ENCODE measurements at places on chromosomes 4 and X.

- DNase-seq = no peak
Observed at GRCh38 chr4:144575181-144575580, 70.8 kb upstream of the HHIP start.

DNA sequence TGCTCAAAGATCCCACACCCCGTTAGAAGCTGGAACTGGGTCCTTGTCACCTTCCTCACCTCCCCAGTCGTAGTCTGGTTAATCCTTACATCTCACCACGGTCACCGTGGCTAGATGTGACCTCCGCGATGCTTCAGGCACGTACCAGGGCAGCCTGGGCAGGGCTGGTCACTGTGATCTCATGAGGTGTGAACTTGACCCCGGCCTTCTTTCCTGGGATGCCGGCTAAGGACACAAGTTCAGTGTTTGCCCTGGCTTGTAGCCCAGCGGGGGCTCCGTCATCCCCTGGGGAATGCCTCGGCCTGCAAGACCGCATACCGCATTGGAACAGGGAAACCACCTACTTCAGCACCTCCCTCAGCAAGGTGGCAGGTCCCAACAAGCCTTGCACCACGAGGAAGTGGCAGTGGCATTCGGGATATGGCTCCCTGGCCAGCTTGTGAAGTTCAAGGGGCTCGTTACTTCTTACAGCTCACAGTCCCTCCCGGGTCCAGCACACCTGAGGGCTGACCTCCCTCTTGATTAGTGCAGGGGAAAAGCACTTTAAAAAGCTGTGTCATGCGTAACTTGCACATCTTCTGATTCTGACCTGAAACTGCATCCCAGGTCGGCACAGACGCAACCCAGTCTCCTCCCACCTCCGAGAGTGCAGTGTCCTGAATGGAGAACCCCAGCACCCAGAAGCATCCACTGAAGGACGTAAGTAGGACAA, 25.9 kb downstream of the NOP14 start:
- no peak for DNase-seq

- DNase-seq = no peak
Observed at GRCh38 chr4:65241257-65241997, 428.9 kb downstream of the EPHA5 start.

DNA sequence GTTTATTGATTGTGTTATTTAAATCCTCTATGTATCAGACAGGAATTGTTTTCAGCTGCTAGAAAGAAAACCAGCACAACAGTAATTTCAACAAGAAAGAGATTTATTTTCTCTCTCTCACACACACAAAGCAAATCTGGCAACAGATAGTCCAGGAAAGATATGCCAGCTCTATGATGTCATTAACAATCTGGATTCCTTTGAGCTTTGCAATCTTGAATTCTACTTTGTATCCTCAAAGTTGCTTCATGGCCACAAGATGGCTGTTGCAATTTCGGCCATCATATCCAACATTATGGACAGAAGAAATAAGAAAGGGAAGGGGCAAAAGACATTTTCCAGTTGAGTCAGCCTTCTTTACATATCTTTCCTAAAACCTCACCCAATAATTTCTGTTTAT, 19.8 kb upstream of the FMR1 start:
- DNase-seq = no peak

GRCh38 chrX:19096586-19096985, 25.7 kb downstream of the ADGRG2 start:
- no peak for DNase-seq

- no peak for DNase-seq
Observed at GRCh38 chr4:99339172-99339571, 13.4 kb downstream of the ADH1C start.

DNA sequence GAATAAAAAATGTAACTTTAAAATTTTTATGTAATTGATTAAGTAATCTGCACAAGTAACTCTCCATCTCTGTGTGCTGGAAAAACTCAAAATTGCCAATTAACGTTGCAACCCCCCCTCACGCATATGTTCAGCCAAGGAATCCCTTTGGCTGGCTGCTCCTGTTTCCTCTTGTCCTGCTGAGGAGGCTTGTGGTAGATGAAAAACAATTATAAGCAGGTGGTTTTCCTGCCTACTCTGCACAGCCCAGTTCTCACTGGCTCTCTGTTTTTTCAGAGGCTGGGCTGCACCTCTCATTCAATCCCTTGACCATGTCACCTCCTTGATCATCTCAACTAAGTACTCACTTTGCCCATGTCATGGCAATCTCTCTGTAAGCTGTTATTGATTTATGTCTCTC, 1068.4 kb downstream of the ARAP2 start:
- DNase-seq = no peak

- no peak for DNase-seq
Observed at GRCh38 chrX:151743651-151744470, 9.3 kb downstream of the CNGA2 start.

GRCh38 chrX:120147537-120147936, 10.9 kb upstream of the RHOXF2 start:
- DNase-seq = no peak

GRCh38 chr4:104905546-104905945, 241.1 kb upstream of the TET2 start:
- DNase-seq = no peak

- no peak for DNase-seq
Observed at GRCh38 chr4:37383579-37384229, 139.2 kb downstream of the NWD2 start.

GRCh38 chrX:123424546-123424945, 240.5 kb downstream of the GRIA3 start:
- no peak for DNase-seq

DNA sequence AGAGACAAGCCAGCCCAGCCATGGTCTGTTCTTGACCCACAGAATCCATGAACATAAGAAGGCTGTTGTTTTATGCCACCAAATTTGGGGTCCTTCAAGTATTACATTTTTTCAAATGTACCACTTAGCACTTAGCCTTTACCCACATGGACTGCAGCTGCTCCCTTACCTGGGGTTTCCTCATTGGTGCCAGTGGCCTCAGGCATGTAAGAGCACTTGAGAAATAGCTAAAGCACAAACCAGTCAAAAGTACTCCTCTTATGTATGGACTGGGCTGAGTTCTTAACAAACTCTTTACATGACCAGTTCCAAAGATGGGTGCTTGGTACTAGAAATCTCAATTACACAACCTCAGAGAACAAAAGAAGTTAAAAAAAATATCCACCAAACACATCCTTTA, 77.6 kb upstream of the MAP3K15 start:
- no peak for DNase-seq

GRCh38 chrX:21766101-21766500, 8.2 kb upstream of the SMPX start:
- no peak for DNase-seq

GRCh38 chr4:79673898-79674297, 265.9 kb upstream of the GK2 start:
- no peak for DNase-seq

DNA sequence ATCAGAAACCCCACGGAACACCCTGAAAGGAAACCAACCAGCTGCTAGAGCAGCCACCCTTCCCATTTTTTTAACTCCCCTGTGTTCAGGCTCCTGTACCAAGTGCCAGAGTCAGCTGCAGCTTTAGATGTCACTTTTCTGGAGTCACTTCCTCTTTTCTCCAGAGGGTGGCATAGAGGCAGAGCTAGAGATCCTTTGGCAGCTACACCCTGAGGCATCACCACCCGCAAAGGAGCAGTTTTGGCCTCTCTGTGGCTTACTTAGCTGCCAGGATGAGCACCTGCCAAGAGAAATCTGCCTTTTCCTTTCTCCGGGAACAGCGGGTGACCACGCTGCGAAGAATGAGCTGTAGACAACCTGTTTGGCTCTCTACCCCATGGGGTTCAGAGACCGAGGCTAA, 58.0 kb upstream of the CHRDL1 start:
- no peak for DNase-seq

DNA sequence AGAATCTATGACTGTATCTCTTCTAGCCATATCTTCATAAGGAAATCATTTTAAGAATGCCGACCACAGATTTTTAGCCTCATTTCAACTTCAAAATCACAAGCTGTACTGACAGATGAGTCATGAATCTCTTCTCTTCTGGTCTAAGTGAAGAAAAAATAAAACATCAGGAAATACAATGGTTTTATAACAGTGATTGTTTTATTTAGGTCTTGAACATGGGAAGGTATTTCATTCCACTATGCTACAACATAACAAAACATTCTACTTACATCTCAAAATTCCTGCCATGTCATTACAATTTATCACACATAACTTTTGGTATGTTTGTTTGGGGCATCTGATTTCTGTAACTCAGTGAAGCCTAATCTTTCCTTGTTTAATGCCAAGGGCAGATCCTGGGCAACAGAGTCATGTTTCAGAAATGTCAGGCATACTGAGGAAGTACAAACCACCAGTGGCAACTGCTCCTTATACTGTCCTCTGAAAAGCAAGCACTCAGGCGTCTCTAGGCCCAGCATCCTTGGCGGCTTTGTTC, 325.0 kb downstream of the PDHA2 start:
- DNase-seq = no peak

GRCh38 chrX:44876086-44876485, 3.1 kb downstream of the KDM6A start:
- DNase-seq = no peak

- DNase-seq = no peak
Observed at GRCh38 chr4:153448003-153448731, 18.0 kb upstream of the TMEM131L start.

DNA sequence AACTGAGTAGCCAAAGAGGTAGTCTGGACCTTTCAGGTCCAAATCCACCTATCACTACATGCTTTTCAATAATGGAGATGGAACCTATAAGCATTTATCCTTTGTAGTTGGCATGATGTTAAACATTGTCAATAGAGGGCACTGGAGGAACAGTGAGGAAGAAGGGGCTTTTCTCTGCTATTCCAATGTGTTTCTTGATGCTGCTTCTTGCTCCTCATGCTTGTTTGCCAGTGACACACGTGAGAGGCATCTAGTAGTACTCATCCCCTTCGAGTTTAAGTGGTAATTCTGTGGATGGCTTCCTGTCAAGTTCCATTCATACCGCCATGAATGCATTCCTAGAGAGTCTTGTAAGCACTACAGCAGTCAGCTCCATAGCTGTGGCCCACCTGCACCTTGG, 84.0 kb downstream of the NAA11 start:
- DNase-seq = no peak

- DNase-seq = no peak
Observed at GRCh38 chr4:126807132-126807531, 825.6 kb upstream of the INTU start.

DNA sequence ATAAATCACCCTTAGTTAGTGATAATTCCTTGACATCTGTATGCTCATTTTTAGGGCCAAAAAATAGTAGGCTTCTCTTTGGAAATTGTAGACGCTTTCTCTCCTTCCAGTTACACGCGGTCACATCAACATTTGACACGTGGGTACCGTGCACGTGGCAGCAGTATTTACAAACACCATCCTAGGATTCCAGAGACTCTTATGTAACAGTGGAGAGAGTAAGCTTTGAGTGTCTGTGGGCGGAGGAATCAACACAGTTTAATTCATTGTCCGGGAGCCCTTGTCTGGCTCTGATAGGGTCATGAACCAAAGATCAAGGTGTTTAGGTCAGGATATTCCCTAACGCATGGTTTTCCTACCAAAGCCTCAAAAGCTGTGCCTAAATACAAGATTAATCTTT, 12.2 kb downstream of the TET2 start:
- DNase-seq = no peak

GRCh38 chrX:794311-794710, 163.7 kb downstream of the SHOX start:
- no peak for DNase-seq

- no peak for DNase-seq
Observed at GRCh38 chr4:110012917-110013316, 100.2 kb downstream of the EGF start.

DNA sequence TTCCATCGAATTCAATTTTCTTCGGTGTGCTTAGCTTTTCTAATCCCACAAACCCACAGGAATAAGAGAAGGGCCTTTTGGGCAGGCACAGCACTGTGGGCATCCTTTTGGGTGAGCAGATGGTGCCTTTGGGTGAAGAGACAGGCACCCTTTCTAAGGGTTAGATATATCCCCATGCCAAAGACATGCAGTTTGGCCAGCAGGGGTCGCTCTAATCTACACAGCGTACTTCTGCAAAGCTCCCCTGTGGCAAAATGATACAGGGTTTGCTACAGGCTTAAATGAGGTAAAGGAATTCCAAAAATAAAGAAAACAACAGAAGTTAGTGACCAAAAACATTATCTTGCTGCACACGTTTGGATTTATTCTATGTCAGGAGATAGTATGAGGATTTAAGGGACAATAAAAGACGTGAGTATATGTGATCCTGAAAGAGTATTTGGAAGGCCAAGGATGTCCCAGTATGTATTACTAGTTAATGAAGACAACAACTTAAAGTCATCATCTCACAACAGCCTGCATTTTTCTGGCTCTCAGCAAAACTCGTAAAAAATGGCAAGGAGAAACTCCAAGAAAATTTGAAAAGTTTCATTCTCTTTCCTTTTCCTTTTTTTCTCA, 49.5 kb downstream of the PHEX start:
- DNase-seq = peak; percentile 36

GRCh38 chr4:66921433-66921832, 623.9 kb downstream of the CENPC start:
- no peak for DNase-seq

DNA sequence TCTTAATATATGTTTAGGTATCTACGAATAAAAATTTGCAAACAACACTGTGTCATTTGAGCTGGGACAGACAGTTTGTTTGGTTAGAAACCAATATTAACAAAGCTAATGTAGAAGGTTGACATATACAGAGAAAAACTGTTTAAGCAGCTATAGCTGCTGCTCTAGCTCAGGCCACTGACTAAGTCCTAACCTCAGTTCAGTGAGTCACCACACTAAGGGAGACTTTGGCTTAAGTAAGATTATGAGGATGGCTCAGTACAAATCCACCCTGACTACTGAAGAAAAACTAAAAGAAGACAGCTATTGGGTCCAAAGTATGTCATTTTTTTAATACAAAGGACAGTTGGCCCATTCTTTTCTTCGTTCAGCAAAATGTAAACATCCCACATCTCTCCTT, 717.3 kb upstream of the ACTRT1 start:
- no peak for DNase-seq

- DNase-seq = no peak
Observed at GRCh38 chr4:97394653-97395052, 748.6 kb downstream of the STPG2 start.

GRCh38 chr4:23333946-23334878, 555.6 kb downstream of the PPARGC1A start:
- peak; percentile 3 for DNase-seq

DNA sequence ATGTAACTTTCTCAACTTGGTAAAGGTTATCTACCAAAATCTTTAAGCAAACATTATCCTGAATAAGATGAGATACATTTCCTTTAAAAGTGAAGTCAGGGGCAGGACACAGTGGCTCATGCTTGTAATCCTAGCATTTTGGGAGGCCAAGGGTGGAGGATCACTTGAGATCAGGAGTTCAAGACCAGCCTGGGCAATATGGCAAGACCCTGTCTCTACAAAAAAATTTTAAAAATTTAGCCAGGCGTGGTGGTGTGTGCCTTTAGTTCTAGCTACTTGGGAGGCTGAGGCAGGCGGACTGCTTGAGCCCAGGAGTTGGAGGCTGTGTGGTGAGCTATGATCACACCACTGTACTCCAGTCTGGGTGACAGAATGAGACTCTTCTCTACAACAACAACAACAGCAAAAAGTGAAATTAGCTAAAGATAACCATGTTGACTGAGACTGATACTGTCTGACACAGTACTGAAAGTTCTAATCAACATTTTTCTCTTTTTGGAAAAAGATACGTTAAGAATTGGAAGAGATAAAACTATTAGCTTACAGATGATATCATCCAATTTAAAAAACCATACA, 4.9 kb downstream of the DCAF16 start:
- DNase-seq = no peak

GRCh38 chr4:76024065-76024464, 768 bp upstream of the CXCL10 start:
- no peak for DNase-seq

GRCh38 chr4:131339137-131339536, 1810.0 kb upstream of the PCDH10 start:
- no peak for DNase-seq

Measured in stimulated activated CD4-positive, alpha-beta T cell treated with anti-CD3 and anti-CD28 coated beads, Interleukin-1b, Interleukin-23, amount 100 ng/mL, for 4 hours (primary cell).